CD4-positive, alpha-beta T cell treated with Interleukin-15 for 1 hour (primary cell): ENCODE measurements at places on chromosomes 16 and 17.

DNA sequence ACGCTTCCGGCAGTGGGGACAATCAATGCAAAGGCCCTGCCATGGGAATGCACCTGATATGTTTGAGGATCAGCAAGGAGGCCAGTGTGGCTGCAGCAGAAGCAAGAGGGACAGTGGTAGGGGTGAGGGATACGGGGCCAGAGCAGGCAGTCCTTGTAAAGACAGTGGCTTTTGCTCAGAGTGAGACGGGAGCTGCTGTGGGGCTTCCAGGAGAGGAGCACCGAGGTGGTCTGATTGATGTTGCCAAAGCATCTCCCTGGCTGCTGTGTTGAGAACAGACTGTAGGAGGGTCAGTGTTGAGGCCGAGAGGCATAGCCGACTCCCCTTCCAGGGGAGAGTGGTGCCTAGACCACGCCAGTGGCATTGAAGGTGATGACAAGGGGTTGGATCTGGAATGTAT lies 11.4 kb upstream of the SPNS2 start:
- no peak for DNase-seq

- DNase-seq: no peak
Observed at GRCh38 chr17:29495011-29495410, 71.8 kb downstream of the ABHD15 start.

DNA sequence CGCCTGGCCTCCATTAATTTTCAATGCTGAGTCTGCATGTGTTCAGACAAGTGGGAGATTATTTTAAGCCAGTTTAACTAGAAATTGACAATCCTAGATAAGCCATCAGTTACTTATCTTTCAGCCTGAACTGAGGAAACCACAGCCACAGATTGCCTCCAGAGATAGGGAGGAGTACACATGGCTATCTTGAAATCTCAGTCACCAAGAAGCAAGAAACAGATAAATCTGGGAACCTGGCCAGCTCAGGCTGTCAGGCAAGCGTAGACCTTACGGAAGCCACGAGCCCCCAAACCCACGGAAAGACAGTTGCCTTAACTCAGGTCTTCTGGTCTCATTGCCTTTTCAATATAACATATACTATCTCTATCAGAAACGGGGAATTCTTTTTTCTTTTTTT lies 2.0 kb upstream of the GLG1 start:
- DNase-seq: peak; percentile 55

- no peak for DNase-seq
Observed at GRCh38 chr17:53134548-53134947, 688.2 kb upstream of the KIF2B start.

DNA sequence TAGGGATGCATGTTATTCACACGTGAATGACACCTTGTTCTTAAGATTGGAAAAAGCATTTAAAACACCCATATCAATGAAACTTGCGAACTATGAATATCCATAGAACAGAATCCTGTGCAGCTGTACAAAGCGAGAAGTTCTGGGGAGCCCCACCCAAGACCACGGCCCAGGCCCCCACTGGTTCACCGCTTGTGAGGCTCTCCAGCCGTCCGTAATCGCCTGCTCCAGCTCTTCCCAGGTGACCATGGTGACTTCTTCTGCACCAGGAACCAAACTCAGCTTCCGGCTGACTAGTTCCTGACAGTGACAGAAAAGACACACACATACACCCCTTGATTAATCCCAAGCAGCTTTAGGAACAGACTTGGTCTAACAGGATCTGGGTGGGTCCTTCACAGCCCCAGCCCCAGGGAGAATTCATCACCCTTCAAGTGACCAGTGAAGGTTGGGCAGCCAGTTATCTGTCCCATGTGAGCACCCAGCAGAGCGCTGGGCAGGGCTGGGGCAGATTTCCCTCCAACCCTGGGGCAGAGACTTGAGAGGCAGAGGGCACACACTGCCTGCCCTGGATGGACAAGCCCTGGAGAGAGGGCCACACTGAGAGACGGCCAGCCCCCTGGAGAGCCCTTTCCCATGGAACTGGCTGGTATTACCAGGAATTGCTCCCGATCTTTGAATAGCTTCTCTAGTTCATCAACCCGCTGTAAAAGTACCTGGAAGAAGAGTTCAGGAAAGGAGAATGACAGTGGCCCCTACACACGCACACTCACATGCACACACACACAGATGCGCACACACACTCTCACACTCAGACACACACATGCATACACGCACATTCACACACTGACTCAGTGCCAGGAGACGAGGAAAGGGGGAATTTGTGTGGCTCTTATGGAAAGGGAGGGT lies 3.6 kb downstream of the QRICH2 start:
- no peak for DNase-seq

GRCh38 chr16:72945611-72946010 lies 102.3 kb downstream of the ZFHX3 start:
- DNase-seq: no peak

DNA sequence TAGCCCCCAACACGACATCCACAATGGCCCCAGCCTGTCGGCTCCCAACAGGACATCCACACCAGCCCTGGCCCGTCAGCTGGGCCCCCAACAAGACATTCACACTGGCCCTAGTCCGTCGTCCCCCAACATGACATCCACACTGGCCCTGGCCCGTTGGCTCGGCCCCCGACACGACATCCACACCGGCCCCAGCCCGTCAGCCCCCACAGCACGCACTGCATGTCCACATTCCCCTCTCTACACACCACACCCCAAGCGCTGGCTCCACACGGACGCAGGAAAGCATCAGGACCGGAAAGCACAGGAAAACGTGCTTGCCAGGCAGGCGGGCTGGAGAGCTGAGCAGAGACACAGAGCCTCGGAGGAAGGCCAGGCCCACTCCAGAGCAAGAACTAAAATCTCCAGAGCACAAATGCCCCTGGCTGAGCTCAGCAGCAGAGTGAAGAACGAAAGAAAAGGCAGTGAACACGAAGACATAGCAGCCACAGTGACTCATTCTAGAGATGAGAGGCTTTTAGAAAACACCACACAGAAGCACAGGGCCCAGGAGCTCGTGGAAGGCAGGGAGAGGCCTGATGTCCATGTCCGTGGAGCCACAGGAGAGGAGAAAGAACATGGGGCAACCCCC lies 50.6 kb downstream of the LMF1 start:
- DNase-seq: peak; percentile 9

DNA sequence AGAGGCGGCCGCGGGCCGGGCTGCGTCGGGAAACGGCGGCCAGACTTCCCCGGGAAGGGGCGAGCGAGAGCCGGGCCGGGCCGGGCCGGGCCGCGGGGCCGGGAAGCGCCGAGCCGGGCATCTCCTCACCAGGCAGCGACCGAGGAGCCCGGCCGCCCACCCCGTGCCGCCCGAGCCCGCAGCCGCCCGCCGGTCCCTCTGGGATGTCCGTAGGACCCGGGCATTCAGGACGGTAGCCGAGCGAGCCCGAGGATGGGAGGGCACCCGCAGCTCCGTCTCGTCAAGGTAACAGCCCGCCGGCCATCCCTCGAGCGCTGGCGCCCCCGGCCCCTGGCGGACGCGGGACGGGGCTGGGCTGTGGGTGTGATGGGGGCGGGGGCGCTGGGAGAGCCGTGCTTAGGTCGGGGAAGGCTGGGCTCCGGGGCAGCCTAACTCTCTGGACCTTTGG lies at the start of gene CRHR1:
TSS of gene CRHR1 (plus strand) at position 28 of the 448 bp plus-strand sequence. CDS start at position 253, 225 bp downstream.
- DNase-seq: no peak
